ENCODE measurements at places on chromosomes 1 and 21.
A peak's percentile ranks its signal among the peaks of the same experiment; 100 is the strongest.

DNA sequence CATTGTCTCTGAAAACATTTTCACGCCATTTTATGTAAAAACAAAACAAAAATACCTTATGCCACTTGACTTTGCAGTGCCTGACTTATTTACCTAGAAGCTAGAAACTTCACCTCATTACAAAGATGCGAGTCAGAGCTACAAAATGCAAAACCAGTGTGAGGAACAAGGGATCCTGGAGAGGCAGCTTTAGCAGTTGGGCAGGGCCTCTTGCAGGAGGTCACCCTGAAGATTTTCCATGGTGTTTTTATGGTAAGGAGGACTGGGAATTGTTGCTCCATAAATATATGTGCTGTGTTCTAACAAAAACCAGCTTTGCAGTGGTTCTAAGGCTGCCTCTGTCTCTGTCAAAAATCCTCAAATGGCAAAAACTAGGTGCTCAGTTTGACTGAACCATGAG is 36.4 kb upstream of the TARBP1 start:
- no peak for DNase-seq

DNA sequence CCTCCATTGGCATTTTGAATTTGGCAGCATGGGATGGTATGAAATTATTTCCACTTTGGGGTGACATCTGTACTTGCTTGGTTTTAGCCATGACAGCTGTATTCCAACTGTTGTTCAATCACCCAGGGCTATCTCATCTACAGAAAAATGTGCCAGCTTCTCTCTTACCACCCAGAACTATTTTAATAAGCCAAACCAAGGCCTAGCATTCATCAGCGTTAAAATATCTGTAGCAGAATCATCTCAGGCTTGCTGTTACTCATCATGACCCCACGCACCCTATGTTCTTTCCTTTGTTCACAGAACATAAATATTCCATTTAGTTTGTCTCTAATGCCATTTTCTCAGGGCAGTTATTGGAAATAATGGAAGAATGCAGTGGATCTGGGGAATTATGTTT is 49.8 kb downstream of the GIPC2 start:
- no peak for DNase-seq

- no peak for DNase-seq
Measured at GRCh38 chr1:209800984-209801834, 4.7 kb downstream of the IRF6 start.

GRCh38 chr1:8232036-8232757 is 85.7 kb upstream of the SLC45A1 start:
- DNase-seq = no peak

GRCh38 chr1:63343922-63344321 is 21.6 kb downstream of the FOXD3 start:
- DNase-seq = no peak

GRCh38 chr1:213980906-213981305 is 6.9 kb upstream of the PROX1 start:
- no peak for DNase-seq

DNA sequence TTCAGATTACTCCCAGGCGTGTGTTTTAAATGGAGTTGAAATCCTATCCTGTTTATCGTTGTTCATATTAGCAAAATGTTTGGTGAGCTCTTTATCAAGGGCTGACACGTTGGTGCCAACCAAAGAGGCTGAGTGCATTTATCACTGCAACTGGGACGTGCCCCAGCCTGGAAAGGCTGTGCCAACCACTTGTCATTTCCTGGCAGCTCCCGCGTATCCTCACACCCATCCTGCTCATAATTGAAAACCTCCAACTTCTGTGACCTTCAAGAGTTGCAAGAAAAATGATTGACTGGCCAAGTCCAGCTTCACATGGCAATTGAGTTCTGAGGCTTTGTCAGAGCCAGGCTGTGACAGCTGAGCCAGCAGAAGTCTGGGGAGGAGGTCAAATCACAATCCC is 43.7 kb upstream of the KCNA3 start:
- no peak for DNase-seq

DNA sequence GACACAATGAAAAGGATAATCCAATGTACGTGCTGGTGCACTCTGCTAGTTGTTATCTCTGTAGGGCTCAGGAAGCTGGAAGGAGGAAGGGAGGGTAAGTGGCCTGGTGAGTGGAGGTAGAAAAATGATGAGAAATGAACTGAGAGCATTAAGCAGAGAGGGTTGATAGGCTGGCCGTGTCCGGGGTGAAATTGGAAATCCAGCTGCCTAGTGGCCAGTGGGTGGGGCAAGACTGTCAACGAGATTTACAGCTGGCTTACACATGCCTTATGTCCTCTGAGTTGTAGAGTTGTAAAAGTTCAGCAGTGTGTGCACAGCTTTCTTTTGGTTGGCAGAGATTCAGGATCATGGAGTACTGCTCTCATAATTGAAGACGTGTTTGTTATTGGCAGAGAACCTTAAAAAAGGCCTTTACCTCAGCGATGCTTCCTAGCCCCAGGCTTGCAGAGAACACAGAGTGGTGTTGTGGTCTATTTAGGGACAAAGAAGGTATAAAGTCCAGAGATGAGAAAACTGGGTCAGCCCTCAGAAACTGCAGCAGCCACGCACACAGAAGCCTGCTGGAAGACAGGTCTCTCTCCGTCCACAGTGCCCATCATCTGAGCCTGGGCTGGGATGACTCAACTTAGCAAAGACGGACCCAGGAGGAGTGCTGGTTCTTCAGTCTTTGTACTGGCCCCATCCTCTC is 132.4 kb downstream of the EDEM3 start:
- peak; percentile 32 for DNase-seq

- DNase-seq = no peak
Measured at GRCh38 chr1:32023351-32023750, 9.7 kb downstream of the KHDRBS1 start.

GRCh38 chr1:195731385-195731784 is 876.9 kb downstream of the KCNT2 start:
- no peak for DNase-seq

GRCh38 chr1:94920061-94920460 is 6.8 kb downstream of the CNN3 start:
- no peak for DNase-seq

GRCh38 chr1:159867664-159868026 is 5.2 kb upstream of the VSIG8 start:
- no peak for DNase-seq

DNA sequence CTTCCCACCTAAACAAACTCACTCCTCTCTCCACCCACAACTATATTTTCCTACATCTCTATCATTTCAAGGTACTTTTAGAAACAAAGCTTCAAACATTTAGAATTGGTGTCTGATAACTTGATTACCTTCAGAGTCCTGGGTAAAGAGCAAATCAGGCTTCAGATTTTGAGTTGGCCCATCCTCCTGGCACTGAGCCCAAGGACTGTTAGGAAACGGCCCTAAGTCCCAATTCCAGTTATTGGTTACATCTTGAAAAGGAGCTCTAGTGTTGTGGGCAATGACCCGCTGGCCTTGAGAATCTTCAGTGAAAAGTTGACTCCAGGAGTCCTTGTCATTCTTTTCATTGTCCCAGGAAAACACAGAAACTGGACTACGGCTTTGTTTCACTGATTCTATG is 15.1 kb downstream of the MTFR1L start:
- no peak for DNase-seq

DNA sequence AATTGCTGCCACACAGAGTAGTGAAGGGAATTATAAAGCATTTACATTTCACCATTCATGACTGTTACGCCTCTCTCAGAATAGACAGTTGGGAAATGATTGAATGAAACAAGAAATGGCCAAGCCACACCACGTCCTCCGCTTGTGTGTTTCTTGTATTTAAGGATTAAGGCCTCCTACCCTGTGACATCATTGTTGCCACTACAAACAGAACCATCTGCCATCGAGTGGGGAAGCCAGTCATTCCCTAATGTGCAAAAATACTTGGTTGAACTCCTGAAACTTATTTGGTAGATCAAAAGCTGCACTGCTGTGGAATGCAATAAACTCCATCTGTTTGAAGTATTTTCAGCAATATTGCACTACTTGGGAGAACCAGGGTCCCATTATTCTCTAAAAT is 99.0 kb upstream of the C1orf105 start:
- no peak for DNase-seq

- no peak for DNase-seq
Measured at GRCh38 chr1:234208791-234209190, 164.5 kb upstream of the COA6 start.

- no peak for DNase-seq
Measured at GRCh38 chr1:230540421-230541155, 101.7 kb upstream of the COG2 start.

DNA sequence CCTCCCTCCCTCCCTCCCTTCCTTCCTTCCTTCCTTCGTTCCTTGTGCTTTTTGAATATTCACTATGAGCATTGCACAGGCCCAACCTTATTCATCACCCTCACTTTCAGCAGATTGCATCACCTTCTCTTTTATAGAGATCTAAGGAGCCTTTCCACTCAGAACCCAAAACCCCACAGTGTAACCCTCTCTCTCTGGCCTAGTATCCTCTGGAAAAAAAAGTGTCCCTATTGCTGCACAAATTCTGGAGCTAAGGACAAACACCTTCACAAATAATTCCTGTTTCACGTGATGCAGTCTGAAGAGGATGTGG is 25.6 kb downstream of the OR10J5 start:
- no peak for DNase-seq

GRCh38 chr1:113219377-113219776 is 146.4 kb downstream of the LRIG2 start:
- no peak for DNase-seq

DNA sequence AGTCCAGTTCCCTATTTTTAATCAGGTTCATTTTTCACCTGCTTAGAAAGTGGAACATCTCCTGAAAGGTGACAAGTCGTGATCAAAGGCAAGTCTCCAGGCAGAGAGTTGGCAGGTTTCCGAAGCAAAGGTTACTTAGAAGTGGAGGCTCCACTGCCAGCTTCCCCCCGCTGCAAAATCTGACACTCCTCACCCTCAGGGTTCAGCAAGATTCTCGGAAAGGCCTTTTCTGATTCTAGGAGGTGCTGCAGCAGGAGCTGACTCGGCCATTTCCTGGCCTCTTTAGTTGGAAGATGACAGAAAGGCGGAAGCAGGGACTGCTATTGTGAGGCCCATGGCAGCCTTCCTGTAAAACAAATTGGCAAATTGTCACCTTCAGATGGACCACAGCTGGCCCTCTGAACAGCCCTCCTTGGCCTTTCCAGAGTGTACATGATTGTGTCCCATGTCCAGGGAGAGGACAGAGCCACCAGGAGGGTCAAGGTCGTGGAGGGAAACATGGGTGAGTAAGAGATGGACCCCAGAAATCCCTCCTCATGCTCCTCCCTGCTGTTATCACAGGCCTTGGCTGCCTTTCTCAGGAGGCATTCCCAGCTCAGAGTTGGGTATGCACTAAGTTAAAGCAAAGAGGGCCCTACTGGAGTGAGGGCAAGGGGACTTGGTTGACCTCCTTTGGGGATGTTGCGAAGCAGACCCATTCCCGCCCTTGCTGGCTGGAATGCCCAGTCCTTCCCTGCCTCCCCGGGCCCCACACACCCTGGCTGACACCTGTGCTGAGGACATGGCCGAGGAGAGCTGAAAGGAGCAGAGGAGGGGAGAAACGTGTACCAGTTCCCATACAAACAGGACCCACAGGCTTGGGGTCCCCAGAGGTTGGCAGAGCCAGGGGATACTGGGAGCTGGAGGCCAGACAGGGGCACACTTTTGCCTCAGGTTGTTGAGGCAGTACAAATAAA is 115.5 kb upstream of the IRF2BP2 start:
- DNase-seq = no peak

GRCh38 chr1:186208405-186209129 is 166.5 kb downstream of the TPR start:
- no peak for DNase-seq

- no peak for DNase-seq
Measured at GRCh38 chr1:235416662-235417049, 49.4 kb downstream of the TBCE start.

DNA sequence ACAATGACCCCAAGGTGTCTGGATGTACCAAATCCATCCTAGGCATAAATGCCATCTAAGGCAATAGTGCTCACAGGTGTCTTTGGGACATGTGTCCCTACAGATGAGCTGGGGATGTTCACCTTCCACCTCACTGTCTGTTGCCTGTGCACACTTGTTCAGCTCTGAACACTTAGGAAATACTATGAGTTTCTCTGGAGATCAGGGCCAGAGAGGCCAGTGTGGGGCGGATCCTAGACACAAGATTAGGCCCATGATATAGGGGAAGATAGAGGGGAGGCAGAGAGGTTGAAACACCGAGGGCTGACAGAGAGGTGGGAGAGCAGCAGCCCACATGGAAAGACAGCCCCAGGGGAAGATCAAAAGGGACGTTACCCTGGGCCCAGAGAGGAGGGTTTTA is 25.6 kb downstream of the C1orf116 start:
- DNase-seq = no peak

GRCh38 chr1:53303243-53303642 is 24.6 kb downstream of the LRP8 start:
- no peak for DNase-seq

DNA sequence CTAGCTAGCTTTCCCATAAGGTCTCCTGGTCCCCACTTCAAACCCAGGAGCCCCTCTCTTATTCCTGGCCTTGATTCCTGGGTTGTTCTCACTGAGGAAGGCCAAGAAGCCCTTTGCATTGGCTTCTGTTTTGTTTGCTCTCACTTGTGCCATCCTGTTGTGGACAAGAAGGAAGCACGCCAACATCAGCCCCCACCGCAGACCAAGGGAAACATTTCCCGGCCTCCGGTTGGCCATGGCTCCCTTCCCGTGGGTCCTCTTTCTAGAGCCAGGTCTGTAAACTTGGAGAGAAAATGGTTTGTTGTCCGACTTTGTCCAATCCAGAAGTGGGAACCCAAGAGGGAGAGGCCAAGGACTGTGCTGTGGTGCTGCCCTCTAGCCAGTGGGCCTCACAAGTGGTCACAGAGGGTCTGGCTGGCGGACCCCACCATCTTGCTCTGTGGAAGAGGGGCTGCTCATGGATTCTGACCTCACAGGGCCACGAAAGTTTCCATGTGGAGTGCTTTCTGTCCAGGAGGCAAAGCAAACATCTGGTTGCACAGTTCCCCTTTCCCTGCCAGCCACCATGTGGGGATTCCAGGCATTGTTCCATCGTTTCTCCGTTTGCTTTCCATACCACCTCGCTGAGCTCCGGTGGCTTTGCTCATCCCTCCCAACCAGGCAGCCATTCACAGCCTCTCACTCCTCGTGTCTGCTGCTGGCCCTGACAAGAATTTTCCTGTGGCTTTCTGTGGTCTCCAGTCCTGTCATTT is 18.9 kb upstream of the TENT5C start:
- no peak for DNase-seq

DNA sequence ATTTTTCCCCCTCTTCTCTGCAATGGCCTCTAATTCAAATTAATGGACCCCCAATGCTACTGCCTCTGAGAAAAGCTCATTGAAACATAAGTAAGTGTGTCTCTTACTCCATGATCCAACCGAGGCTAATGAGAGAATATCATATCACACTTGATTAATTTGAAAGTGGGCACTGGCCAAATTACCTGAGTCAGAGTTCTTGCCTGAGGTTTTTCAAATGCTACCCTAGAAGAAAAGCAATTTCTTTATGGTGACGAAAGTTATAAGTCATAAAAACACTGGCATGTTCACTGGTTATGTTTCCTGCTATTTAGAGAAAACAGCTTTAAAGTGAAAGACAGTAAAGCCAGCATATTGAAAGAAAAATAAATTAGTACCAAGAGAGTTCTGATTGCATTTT is 368.8 kb upstream of the TMPRSS15 start:
- no peak for DNase-seq
